ENCODE measurements at places on chromosomes 5 and 9. TPM values are rescaled to one million over a fixed set of nuclear protein-coding genes. Genes with fewer than 3 reads are reported as not detected.

Gene TXNDC8
- not detected for total RNA-seq

Gene NFIB
- total RNA-seq, result 236 TPM

Gene FAM81B
- total RNA-seq, result 0.73 TPM

Gene CD274
- 0.54 TPM for total RNA-seq

Gene CACNA1B
- 31.4 TPM for total RNA-seq

Gene DDX4
- total RNA-seq, result 0.09 TPM

Gene SGCD
- 10.5 TPM for total RNA-seq

Gene RGMB
- total RNA-seq, result 137 TPM

Gene DIPK1B
- total RNA-seq, result 24.1 TPM

Gene LHFPL2
- total RNA-seq, result 34.2 TPM

Gene OR1Q1
- total RNA-seq, result not detected

Gene PIP5K1B
- 20.2 TPM for total RNA-seq

Gene FPGS
- 20.3 TPM for total RNA-seq

Gene DAB2
- 32.0 TPM for total RNA-seq

Gene FOXE1
- total RNA-seq, result not detected

Gene RRAGA
- 44.5 TPM for total RNA-seq

Gene CCL27
- not detected for total RNA-seq

Gene DAB2IP
- total RNA-seq, result 17.1 TPM

Gene RAD1
- 39.8 TPM for total RNA-seq

Gene STPG3
- not detected for total RNA-seq

Gene GPX8
- 7.9 TPM for total RNA-seq

Gene MCTP1
- 49.6 TPM for total RNA-seq

Gene OR1J2
- not detected for total RNA-seq

Gene FRMD3
- 11.3 TPM for total RNA-seq

Gene TRAF1
- total RNA-seq, result 3.6 TPM

Gene OR1N2
- total RNA-seq, result not detected

Gene SAXO1
- total RNA-seq, result under 0.01 TPM
